ENCODE measurements at places on chromosomes 3 and 15.

DNA sequence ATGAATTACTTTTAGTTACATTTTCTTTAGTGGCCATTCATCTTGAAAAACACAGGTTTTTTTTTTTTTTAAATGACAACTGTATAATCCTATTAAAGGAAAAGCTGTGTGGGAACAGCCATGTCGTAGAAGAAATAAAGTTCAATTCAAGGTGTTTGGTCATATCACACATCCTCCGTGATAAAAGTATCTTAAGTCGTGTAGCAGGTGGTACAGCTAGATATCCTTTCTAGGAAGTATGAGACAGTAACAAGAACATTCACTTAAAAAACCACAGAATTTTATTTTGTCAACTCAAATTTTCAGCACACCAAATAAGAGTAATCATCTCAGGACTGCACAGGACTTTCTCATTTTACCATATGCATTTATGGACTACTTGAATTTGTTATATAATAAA is 16.1 kb downstream of the ZDHHC23 start:
- DNase-seq, result no peak

GRCh38 chr3:115512565-115513415 is 110.5 kb upstream of the GAP43 start:
- no peak for DNase-seq

- no peak for DNase-seq
Measured at GRCh38 chr3:47000198-47000815, 20.8 kb downstream of the NBEAL2 start.

GRCh38 chr3:38473229-38473628 is 19.5 kb downstream of the ACVR2B start:
- no peak for DNase-seq

- no peak for DNase-seq
Measured at GRCh38 chr15:65979837-65980236, 110.5 kb downstream of the RAB11A start.

Data from stimulated activated CD4-positive, alpha-beta T cell treated with anti-CD3 and anti-CD28 coated beads, Interleukin-12 subunit alpha, Interleukin-12 subunit beta, amount 100 ng/mL, for 24 hours (primary cell).